GM12865 (cell line): ENCODE measurements at places on chromosomes 7 and 10.

DNA sequence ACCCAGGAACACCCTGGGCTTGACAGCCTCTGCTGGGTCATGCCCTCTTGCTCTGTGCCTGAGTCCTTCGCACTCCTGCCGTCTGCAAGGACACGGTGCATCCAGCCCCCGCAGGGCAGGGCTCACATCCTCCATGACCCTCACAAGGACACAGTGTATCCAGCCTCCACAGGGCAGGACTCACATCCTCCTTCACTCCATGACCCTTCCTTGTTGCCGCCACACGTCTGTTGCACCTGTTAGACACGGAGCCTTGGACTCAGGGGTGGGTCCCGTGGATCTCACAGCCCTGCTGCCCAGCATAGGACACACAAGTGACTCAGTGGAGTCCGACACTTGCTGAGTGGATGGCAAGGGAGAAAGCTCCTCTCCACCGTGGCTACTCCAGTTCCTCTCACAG is 500.8 kb downstream of the DNAJB6 start:
- DNase-seq: no peak

DNA sequence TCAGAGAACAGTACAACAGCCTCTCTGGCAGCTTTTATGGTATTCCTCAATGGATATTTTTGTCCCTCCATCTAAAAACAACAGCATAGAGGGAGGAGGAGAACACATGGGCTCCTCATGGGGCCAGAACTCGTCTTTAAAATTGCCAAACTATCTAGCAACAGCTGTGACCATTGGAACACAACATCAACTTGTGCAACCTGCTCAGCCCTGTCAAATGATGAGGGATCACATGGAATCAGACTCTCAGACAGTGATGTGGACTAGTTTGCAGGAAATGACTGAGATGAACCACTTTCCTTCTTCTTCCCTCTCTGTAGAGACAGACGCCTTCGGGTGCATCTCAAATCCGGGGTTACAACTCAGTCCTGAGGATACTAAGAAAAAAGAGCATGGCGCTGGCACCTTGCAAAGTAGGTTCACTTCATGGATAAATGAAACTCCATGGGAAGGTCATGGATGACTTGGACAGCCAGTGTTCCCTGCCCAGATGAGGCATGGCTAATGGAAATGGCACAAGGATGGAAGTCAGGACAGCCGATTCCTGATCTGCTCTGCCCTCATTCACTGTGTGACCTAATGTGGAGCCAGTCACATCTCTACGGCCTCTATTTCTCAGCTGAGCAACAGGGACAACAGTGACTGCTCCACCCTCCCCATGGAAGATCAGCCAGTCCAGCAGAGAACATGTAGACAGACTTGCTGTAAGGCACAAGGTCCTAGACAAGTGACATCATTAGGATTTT is 24.6 kb upstream of the DGKI start:
- DNase-seq: no peak

DNA sequence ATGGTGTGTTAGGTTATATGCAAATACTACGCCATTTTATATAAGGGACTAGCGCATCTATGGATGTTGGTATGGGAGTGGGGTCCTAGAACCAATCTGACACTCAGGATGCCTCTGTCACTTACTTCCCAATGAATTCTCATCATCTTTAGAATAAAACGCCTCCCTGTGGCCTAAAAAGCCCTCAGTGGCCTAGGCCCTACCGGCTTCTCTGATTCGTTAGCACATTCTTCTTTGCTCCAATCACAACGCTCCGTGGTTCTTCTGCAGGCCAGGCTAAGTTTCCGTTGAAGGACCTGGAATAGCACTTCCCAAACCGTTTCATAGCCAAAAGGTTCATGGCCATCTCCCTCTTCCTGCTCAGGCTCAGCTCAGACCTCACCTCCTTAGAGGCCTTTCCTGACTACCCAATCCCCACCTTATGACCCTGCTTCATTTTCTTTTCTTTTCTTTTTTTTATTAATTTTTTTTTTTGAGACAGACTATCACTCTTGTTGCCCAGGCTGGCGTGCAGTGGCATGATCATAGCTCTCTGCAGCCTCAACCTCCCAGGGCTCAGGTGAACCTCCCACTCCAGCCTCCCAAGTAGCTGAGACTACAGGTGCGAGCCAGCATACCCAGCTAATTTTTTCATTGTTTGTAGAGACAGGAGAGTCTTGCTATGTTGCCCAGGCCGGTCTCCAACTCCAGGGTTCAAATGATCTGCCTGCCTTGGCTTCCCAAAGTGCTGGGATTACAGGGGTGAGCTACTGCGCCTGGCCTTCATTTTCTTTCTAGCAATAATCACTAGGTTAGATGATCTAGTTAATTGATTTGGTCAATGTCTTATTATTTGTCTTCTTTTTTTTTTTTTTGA is 24.5 kb upstream of the YWHAG start:
- DNase-seq: no peak

DNA sequence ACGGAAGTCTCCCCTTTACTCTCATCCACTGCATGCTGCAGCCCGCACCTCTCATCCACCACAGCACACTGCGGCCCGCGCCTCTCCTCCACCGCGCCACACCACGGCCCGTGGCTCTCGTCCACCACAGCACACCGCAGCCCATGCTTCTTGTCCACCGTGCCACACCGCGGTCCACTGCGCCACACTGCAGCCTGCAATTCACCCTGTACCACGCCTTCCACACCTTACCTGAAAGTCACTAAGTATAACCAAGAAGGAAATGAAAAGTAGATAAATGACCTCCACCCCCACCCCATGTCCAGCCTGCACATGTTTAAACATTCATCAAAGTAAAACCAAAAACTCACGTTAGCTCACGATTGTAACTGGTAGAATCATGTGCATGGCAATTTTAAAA is 176.1 kb downstream of the DIP2C start:
- DNase-seq: peak; percentile 79

DNA sequence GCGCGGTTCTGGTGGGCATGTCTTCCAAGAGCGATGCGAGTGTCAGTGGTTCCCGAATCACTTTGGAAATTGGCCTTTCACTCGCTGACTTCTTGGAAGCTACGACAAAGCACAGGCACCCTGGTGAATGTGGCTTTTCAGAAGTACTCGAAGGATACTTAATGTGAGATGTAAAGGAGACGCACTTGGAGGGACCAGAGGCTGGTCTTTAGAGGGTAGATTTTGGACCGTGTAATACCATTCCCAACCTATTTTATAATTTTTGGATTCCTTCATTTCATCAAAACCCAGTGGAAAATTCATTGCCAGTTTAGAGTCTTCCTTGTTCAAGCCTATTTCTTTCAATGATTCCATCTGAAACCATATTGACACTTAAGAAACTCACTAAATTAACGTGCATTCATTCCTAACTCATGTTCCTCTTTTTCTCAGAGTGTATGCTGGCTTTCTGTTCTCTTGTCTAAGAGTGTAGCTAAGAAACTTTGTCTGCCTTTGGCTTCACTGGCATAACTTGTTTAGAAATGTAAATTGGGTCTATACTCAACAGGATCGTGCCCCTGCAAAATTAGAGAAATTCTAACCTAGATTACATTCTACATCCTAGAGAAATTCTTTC is 645 bp upstream of the COPG2 start:
- no peak for DNase-seq

- no peak for DNase-seq
These were observed 56.5 kb upstream of the PFKFB3 start for GRCh38 chr10:6146013-6146785.

DNA sequence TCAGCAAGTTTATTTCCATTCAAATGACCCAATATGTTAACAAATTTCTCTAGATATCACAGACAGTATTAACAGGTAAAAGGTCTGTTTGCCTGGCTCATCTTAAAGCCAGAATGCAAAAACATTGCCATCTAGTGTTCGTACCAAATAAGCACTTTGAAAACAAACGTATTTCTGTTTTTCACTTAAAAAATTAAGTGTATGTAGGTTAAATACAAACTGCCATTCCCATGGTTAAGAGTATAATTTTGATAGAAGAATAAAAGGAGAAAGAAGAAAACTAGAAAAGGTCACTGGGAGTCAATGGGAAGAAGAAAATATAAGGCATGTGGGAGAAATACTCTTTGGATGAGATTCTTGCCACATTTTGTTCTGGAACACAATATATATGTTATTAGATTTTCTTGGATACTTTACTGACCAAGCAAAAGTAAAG is 51.0 kb downstream of the ORC5 start:
- DNase-seq: peak; percentile 20

DNA sequence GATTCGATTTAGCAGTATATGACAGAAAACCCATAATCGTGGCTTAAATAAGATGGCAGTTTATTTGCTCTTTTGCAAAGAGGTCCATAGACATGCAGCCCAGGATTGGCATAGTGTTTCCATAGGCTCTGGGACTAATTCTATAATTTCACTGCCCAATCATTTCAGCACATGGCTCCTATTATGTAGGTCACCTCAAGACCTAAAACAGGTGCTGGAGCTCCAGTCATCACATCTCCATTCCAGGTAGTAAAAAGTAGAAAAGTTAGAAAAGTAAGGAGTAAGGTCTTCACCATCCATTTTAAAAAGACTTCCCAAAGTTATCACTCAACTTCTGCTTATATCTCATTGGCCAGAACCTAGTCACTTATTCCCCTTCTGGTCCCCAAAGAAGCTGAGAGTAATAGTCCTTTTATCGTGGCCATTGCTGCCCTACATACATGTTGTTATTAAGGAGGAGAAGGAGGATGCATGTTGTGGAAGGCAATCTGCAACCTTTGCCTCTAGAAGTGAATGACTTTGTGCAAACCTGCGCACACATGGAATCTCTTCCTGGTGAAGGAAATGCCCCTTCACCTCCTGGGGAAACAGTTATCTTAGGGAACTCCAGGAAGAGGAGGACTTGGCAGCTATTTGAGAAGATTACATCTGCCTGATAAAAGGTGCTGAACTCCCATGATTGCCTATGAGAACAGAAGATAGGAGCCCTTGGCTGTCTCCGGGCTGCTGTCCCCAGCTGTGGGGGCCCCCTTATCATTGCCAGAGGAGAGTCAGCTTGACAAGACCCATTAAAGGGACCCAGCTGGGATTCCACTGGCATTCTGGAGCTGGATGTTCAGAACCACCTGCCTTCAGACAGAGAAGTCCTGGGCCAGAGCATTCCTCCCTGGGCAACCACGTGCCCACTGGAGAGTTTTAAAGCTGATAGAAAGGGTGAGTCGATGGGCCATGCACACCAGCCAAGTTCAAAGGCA is 330.6 kb upstream of the ZMIZ1 start:
- DNase-seq: no peak

DNA sequence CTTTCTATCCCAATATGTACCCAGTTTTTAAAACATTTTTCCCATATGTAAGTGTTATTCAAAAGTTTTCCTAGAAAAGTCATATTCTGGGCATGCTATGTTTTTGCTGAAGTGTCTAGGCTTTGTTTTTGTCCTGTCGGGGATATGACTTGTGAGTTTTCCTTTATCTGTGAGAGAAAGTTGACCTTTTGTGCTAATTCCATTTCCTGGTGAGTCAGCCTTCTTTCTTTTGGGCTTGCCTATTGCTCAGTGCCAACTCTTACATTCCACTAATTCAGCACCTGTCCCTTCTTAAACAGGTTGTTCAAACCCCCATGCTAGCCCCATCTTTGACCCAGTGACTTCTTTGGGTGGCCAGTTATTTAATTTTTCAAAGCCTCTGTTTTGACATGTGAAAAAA is 146.2 kb downstream of the AHR start:
- DNase-seq: no peak

GRCh38 chr10:77504873-77505257 is 132.7 kb downstream of the KCNMA1 start:
- DNase-seq: no peak

DNA sequence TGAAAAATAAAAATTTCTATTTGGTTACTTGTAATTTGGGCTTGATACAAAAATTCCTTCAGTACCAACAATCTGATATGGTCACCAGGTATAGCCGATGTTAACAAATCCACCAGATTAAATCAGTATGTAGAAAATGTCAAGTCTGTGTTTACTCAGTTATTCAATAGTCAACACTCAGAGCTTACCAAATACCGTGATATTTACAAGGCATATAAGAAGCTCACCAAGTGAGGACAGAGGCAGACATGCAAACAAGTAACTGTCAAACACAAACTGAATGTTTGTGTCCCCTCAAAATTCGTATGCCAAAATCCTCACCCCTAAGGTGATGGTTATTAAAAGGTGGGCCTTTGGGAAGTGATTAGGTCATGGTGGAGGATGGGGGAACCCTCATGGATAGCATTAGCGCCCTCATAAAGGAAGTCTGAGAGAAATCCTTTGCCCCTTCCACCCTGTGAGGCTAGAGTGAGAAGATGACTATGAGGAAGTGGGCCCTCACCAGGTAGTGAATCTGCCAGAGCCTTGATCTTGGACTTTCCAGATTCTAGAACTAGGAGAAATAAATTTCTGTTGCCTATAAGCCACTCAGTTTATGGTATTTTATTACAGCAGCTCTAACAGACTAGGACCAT is 63.1 kb downstream of the TES start:
- DNase-seq: no peak
